ENCODE measurements at places on chromosomes 1 and 21.
A peak's percentile ranks its signal among the peaks of the same experiment; 100 is the strongest.

DNA sequence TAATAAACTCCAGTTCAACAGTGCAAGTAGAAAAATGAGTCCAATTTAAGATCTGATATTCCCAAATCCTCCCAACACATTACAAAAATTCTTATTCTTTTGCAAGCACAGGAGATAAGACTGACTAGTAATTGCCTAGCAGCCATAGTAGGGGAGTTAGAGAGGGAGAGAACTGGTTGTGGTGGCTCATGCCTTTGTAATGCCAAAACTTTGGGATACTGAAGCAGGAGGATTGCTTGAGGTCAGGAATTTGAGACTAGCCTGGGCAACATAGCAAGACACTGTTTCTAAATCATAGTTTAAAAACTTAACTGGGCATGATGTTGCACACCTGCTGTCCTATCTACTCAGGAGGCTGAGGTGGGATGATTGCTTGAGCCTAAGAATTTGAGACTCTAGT is 26.7 kb upstream of the PAPPA2 start:
- no peak for DNase-seq

DNA sequence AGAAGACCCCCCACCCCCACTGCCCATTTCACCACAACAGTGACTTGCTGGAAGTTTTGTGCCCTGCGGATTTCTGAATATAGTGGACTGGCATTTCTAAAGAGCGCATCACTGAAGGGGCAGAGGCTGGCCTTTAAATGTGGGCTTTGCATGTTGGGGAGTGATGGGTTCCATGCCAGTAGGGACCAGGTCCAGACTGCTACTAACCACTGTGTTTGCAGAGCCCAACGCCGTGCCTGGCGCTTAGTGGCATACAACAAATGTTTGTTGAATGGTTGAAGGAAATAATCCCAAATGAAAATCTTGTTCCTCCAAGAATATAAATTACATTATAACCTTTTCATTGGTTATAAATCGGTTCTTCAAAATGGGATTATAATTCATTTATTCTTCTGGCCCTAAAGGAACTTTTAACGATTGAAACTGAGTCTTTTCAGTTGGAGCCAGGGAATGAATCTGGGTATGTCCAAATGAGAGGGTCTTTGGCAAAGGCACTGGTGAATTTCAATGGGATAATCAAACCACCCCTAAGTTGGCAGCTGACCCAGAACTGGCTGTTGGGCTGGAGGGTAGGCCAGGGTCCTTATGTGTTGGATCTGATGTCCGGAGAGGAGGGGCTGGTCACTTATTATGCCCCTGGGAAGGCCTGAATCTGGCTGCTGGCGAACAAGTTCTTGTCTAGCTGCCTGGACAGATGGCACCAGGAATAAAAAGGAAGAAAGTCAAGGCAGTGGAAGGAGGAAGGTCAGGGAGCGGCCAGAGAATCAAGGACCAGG is 13.8 kb upstream of the SDHB start:
- no peak for DNase-seq

DNA sequence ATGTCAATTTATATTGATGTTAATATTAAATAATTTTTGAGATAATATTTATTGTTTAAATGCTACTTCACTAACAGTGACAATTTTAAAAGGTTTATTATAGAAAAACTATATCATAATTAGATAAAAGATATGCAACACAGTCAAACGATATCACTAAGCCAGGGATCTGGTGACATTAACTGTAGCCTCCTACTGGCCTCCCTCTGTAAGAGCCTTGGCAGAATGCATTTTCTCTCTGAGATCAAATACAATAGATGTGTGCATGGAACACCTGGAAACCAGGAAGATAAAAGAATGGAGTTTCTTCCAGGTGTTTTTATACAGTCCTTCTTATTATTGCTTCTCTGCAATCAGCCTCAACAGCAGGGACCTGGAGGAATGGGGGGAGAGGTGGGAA is 1762.1 kb downstream of the BRINP3 start:
- no peak for DNase-seq

GRCh38 chr1:22289307-22289995 is 146.6 kb upstream of the WNT4 start:
- no peak for DNase-seq

DNA sequence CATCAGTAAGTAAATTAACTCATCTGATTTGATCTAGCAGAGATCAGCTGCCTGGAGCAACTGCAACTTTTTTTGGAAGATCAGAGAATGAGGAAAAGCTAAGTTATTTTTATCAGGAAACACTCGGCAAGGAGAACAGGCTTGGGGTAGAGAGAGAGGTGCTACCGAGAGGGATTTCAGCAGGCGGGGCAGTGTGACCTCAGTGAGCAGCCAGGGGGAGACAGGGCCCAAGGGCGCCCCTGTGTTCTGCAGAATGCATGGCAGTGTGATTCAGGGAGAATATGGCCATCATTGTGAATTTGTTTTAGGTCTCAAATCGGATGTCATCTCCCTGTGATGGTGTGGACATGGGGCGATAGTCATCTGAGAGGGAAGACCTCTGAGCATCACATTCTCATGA is 484.1 kb upstream of the VAMP3 start:
- DNase-seq = no peak

DNA sequence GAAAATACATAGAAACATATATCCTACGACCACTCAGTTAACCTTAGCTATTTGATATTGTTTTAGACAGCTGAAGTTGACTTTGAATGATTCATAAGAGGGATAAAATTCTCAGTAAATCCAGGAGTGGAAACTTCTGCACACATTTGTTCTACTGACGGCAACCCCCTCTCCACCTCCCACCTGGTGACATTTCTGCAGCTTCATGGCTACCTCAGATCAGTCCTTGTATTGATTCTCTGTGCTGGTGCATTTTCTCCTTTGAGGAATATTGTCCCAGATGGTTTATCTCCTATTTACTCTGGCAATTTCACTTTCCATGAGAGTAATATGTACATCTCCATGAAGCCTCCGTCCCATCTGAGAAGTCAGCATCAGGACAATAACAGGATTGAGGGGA is 57.7 kb upstream of the COA6 start:
- no peak for DNase-seq

DNA sequence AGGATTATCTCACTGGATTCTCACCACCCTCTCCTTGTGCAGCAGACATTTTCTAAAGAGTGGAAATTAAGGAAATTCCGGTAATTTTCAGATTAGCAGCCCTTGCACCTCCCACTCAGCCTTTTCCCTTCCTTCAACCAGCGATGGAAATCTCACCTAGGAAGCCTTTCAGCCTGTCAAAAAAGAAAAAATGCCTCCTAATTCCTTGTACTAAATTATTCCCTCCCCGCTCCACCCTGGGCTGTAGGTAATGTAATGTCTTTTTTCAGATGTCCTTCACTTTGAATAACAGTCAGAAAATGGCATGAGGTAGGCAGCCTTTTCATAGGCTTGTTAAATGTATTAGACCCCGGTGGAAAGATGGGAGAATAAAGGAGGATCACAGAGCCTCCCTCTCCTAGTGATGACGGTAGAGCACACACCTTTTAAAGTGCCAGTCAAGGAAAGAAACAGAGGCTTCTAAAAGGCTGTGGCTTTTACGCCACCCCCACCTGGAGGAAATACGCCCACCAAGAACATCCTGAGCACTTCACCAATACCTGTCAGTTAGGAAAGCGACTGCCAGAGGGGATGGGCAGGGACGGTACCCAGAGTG is 62.8 kb upstream of the NEK2 start:
- DNase-seq = no peak

- peak; percentile 37 for DNase-seq
Measured at GRCh38 chr1:226626577-226626956, 78.0 kb downstream of the STUM start.

GRCh38 chr1:229844675-229845074 is 218.6 kb downstream of the URB2 start:
- no peak for DNase-seq

GRCh38 chr1:116942344-116942743 is 32.6 kb downstream of the PTGFRN start:
- no peak for DNase-seq

DNA sequence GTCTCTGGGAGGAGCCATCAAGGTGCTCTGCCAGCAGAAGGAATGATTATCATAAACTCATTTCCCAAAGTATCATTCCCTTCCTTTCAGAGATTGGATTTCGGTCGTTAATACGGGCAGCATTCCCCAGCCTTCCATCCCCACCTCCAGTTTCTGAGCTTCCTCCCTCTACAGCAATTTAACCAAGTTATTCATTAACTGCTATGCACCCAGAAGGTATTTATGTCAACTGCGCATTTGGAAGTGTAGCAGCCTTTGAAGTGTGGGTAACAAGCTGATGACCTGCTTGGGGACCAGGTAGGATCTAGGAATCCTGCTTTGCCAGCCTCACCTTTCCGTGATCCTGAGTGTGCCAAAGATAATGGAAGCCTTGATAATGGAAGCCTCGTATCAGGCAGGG is 172.4 kb upstream of the IGSF21 start:
- no peak for DNase-seq

GRCh38 chr1:108816049-108816893 is 40.6 kb downstream of the AKNAD1 start:
- DNase-seq = no peak

DNA sequence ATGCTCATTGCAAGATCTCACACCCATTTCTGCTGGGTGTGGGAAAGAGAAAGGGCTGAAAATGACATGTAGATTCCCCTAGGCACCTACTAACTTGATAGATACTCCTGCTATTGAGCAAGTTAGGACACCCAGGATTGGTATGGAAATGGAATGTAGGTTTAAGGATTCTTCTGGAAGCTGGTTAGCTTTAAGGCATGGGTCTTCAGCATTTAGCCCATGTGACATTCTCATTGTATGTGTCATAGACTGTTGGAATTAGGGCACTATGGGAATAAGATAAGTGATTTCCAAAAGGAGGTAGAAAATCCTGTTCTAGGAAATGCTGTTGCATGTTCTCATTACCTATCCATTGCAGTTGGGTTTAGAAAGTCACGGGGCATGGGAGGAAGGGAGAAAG is 76.2 kb downstream of the DISC1 start:
- DNase-seq = no peak

GRCh38 chr1:114988095-114988494 is 41.5 kb upstream of the TSHB start:
- DNase-seq = no peak

- DNase-seq = no peak
Measured at GRCh38 chr21:42618707-42619102, 34.7 kb upstream of the PDE9A start.

GRCh38 chr1:15283526-15283925 is 36.5 kb downstream of the FHAD1 start:
- no peak for DNase-seq

GRCh38 chr1:226520640-226521355 is 27.8 kb upstream of the STUM start:
- no peak for DNase-seq

GRCh38 chr1:12019858-12020509 is 686 bp downstream of the MIIP start:
- DNase-seq = no peak

- DNase-seq = no peak
Measured at GRCh38 chr1:227915564-227916553, 31.9 kb downstream of the WNT9A start.

Data from T-helper 1 cell (primary cell).